KBM-7 (cell line): ENCODE measurements at places on chromosomes 7 and 10.

GRCh38 chr7:1890289-1891235 lies 220.5 kb downstream of the ELFN1 start:
- DNase-seq: no peak

DNA sequence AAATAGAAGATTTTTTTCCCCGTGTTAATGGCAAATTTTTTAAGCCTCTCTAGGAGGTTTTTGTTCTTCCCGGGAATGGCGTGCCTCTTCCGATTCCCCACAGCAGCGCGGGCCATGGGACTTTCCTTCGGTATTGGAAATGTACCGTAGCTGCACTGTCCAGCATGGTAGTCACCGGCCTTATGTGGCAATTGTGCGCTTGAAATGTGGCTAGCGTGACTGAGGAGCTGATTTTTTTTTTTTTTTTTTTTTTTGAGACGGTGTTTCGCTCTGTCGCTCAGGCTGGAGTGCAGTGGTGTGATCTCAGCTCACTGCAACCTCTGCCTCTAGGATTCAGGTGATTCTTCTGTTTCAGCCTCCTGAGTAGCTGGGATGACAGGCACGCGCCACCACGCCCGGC lies 938 bp upstream of the TCTN3 start:
- no peak for DNase-seq

- DNase-seq: no peak
Measured at GRCh38 chr7:42020061-42020460, 216.9 kb downstream of the GLI3 start.

DNA sequence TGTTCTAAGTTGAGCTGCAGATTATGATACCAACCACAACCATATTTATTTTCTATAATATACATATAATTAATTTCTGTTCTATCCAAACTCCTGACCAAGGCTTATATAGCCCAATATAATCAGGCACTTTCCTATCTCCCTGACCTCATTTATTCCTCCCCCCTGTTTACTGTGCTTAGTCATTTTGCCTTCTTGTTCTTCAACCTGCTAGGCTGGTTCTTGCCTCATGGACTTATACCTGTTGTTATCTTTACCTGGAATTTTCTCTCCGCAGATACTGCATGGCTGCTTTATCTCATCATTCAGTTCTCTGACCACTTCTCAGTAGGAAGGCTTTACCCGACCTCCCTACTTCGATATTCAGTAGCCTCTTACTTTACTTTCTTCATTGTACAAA lies 24.9 kb upstream of the FAM3C start:
- no peak for DNase-seq

GRCh38 chr7:154804449-154804848 lies 198.5 kb downstream of the PAXIP1 start:
- no peak for DNase-seq

GRCh38 chr10:89047397-89047796 lies 56.8 kb downstream of the FAS start:
- no peak for DNase-seq

- DNase-seq: peak; percentile 33
Measured at GRCh38 chr7:94059746-94060145, 55.6 kb upstream of the BET1 start.

GRCh38 chr10:130206216-130206737 lies 70.1 kb downstream of the GLRX3 start:
- DNase-seq: no peak

DNA sequence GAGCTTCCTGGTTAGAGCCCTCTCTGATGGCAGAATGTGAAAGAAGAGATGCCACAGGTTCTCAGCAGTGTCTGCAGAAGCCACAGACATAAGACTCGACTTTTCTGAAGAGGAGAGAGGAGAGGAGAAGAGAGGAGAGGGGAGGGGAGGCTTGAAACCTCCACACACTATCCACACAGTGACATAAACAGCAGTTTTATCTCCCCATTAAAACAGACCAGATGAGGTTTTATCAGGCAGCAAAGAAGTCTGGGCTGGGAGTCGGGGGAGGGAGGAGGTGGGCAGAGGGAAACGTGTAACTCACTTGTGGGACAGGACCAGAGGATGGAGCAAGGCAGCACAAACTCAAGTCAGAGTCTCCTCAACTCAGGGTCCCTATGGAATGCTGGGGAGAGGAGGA lies 76.5 kb downstream of the XPNPEP1 start:
- no peak for DNase-seq

DNA sequence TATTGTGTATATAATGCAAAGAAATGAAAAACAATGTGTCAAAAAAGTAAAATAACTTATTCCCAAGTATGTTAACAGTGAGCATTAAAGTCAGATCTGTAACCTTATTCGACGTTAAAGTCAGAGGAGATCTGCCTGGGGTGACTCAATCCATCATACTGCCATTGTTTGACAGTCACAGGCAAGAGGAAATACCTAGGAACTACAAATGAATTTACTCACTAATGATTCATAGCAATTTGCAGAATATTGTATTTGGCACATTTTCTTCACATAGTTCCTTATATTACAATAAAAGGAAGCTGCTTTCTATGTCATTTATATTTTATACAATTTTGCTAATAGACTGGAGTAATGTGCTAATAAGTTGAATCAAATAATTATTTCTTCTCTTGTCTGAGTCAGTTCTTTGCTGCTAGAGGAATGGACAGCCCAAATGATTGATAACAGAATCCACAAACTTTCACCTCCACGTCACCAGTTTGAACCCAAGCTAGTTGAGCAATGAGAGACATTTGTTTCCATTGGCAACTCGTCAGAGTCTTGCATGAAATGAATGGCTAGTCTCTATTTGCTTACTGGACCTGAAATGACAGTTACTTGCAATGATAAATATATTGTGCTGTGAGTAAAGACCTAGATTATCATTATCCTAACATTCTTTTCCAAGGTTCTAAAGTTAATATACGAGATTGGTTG lies 48.5 kb upstream of the TMEM106B start:
- no peak for DNase-seq

DNA sequence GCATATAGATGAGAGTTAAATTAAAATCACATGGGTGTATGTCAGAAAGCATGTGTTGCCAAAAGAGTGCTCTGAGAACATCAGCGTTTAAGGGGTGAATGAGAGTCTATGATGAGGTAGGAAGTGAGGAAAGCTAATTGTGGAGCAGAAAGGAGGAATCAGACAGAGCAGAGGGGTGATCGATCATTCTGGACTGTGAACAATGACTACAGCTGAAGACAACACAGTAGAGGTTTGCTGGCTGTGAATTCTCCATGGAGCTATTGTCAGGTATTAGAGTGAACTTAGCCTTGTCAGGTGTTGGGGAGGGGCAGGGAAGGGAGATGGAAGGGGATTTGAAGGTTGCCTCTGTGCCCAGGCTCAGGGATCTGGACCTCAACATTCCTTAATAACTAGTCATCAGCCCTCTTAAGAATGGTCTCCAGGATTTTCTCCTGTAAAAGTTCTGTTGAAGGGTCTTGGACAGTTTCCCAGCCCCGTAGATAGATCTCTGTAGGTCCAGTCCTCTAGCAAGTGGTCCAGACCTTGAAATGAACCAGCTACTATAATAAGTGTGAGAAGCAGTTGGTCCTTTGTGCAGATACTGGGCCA lies 57.1 kb downstream of the KIF5B start:
- no peak for DNase-seq

DNA sequence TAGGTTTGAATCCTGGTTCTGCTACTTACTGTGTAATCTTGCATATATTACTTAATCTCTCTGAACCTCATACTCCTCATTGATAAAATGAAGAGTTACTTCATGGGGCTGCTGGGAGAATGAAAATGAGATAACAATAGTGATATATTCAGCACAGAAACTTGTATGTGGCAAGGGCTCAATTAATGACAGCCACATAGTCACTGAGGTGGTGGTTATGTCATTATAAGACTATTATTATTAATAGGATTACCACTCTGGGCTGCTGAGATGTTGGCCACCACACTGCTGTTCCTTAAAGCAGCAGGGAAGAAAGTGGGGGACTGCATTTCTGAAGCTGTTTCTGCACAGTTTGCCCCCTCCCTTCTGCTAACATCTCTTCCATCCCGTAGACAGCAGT lies 100.4 kb upstream of the PDLIM1 start:
- DNase-seq: no peak

DNA sequence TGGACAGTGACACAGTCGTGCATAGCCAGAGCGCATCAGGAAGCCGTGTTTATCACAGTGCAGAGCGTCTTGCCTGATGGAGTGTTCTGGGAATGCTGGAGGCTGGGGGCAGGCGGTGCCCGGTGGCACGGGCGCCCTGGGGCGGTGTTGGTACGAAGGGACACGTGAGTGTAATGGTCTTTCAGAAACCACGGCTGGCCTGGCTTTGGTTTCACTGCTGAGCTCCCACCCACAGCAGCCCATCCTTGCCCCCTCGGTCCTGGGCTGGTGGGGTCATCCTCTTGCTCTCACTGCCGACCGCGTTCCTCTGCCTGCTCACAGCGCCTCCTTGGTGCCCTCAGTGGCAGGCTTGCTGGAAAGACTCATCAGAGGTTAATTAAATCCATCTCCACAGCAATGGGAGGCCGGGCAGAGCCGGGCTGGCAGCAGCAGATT lies 50.6 kb downstream of the NKX6-2 start:
- no peak for DNase-seq

- peak; percentile 44 for DNase-seq
Measured at GRCh38 chr10:71790749-71791440, 17.6 kb upstream of the VSIR start.

DNA sequence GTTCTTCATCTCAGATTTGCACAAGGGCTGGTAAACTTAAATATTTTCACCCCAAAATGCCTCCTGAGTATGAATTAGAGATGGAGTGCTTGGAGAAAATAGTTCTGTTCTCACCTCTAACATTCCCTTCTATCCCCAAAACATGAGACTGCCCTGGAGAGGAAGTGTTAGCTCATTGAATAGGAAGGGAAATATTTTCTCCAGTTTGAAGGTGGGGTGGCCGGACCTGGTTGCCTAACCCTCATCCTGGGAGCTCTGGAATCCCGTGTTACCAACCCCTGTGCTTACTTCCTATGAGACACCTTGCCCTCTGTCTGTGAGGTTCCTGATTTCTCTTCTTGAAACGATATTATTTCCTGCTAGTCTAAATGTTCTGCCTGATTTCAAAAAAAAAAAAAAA lies 779 bp downstream of the IFIT2 start:
- no peak for DNase-seq

- DNase-seq: no peak
Measured at GRCh38 chr7:121570365-121570764, 174.3 kb upstream of the FAM3C start.
